ENCODE measurements at places on chromosomes 3 and 15.

GRCh38 chr15:67579967-67580366 lies 37.5 kb downstream of the MAP2K5 start:
- no peak for DNase-seq

- DNase-seq: no peak
These were observed 656 bp downstream of the CD47 start for GRCh38 chr3:108090049-108090700.

- no peak for DNase-seq
These were observed 421 bp downstream of the BMF start for GRCh38 chr15:40108061-40108854.

DNA sequence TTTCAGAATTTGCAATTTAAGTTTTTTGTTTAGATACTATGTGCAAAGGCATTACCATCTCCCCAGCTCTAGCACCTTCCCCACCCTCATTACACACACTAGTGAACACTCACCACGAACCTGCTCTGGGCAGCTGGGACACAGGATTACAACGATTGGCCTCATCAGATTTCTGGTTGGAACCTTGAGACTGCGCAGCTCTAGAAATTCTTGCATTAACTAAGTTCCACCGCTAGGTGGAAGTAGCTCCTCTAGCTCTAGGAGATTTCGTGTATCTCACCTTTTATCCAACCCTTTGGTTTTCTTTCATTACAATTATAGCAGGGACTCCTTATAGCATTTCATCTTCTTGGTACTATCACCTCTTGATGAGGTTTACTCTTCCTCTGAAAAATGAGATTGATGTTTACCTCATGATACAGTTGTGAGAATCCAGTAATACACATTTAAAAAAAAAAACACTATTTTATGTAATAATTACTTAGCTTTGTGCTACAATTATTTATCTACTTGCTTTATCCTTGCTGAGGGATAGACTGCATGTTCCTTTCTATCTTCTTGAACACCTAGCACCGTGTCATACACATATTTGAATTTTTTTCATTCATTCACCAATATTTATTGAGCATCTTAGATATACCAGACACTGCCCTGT lies 28.7 kb upstream of the PLOD2 start:
- no peak for DNase-seq

DNA sequence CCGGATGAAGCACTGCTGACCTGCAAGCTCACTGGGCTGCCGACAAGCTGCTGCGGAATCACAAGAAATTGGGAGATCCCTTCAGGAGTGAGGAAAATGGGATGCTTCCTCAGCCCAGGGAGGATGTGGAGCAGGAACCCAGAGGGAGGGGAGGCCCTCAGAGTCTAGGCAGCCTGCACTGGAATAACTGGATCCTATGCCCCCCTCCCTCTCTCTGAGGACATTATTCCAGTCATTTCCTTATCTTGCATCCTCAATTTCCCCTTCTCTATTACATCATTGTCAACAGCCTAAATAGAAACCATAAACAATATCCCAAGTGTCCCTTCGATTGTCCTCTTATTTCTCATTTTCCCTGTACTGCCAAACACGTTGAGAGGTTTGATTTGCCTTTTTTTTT lies 169.0 kb downstream of the OPA1 start:
- no peak for DNase-seq

DNA sequence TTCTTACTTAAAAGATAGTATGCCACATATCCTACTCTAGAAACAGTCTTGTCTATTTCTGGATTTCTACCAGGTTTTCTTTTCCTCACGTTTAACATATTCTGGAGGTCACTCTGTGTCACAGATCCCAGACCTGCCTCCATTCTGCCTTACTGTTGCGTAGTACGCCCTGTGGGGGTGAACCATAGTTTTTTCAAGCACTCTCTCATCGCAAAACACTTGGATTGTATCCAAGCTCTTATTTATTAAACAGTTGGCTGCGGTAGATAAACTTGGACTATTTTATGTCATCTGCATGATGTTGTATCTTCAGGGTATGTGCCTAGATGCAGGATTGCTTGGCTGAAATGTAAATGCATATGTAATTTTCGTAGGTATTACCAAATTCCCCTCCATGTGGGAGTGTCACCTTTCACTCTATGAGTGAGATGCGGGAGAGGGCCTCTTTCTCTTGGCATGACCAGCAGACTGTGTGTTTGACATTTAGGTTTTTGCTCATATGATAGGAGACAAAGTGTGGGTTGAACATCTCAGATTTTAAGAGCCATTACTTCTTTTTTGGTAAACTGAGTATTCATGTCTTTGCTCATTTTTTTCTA lies 55.8 kb downstream of the ABTB1 start:
- DNase-seq: no peak

DNA sequence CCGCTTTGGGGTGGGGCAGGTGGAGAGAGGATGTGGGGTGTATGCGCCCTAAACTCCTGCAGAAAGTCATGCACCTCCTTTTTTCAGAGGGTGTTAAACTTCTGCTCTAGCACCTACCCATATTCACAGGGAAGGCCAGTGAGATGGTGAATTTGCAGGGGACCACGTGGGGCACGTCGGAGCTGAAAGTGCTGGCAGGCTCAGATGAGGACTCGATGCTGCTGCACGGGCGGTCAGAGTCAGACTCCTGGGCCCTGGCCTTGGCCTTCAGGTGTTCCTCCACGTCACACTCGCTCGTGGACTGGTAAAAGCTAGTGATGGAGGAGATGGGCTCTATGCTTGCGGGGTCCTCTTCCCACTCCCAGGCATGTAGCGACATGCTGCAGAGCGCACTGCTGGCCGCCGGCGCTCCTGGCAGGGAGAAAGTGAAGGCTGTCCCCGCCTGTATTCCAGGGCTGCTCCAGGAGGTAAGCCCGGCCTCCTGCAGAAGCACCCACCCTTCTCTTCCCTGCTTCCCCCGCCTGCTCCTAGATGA lies 883 bp downstream of the CFAP92 start:
- no peak for DNase-seq

DNA sequence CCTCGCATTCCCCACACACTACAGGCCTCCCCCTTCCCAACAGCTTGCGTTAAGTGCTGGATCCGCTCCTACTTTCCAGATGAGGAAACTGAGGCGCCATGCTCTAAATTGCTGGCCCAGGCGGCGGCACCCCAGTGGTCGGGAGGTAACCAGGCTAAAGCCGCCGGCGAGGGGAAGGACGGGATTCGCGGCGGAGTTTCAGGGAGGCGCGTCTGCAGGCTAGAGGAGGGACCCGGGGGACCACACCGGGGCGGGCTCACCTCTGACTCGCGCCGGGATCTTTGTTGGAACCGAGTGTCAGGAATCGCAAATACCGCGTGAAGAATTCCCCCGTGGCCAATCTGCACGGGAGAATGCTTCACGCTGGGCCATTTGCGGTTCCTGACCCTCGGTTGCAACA lies 24.6 kb upstream of the PTPN23 start:
- DNase-seq: no peak

GRCh38 chr3:37136067-37136466 lies 38.3 kb downstream of the LRRFIP2 start:
- DNase-seq: no peak

DNA sequence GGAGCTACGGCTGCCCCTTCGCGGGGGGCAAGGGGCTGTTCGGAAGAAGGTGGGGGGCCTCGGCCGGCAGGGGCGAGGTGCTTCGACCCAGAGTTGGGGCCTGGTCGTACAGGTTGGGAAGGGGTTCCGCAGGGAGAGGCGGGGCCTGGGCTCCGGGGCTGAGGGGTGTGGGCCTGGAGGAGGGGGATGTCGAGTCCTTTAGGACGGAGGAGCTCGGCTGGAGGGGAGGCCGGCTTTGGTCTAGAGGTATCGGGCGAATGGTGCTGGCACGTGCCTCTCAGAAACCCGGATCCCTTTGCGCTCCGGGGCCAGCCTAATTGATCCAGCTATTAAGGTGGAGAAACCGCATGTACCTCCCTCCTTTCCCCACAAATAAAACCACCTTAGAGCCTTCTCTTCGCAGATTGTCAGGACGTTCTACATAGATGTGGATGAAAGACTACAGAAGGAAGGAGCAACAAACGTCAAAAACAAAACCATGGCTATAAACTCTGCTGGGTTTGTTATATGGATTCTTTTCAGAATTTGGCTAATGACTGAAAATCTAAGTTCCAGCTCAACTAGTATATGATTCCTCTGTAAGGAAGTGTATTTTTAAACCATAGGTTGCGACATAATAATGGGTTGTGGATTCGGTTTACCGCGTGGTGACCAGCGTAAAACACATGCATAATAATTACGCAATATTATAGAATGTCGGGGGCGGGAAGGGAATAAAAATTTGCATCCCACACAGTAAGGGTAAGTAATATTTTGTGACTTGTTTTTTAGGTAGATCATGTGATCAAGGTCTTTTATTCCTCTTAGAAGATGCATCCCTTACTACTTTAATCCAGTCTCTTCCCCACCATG lies 644 bp upstream of the NGLY1 start:
- DNase-seq: no peak

- DNase-seq: no peak
These were observed 4.1 kb downstream of the EFCAB12 start for GRCh38 chr3:129424185-129424841.

GRCh38 chr3:195542316-195542697 lies 818 bp downstream of the PPP1R2 start:
- DNase-seq: no peak

DNA sequence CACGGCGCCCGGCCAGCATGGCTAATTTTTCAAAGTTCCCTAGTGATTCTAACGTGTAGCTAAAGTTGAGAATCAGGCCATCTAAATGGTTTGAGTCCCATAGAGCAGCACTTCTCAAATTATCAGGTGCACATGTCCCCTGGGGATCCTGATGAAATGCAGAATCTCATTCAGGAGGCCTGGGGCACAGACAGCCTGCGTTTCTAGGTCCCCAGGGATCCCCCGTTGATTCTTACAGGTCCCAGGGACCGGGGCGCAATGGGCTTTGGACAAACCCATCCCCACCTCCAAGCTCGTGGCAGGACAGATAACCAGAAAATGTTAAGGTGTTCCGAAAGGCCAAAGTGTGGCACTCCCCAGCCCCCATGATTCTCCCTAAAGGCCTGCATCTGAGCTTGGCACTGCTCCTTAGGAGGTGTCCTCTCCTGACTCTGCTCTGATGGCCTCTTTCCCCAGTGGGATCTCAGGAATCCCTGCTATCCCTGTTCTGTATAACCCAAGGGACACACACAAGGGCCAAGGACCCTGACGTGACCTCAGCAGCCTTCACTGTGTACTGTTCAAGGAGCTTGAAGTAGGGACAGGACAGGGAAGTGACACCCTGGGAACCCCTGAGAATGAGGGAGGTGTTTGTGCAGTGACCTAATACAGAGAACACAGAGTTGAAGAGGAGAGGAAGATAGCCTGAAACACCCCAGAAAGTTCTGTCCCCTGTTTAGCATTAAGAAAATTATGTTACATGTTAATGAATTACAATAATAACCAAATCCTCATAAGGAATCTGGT lies 8.0 kb downstream of the LRRK1 start:
- no peak for DNase-seq

Measured in HFF-Myc (cell line).